ENCODE measurements at places on chromosomes 4 and X.

DNA sequence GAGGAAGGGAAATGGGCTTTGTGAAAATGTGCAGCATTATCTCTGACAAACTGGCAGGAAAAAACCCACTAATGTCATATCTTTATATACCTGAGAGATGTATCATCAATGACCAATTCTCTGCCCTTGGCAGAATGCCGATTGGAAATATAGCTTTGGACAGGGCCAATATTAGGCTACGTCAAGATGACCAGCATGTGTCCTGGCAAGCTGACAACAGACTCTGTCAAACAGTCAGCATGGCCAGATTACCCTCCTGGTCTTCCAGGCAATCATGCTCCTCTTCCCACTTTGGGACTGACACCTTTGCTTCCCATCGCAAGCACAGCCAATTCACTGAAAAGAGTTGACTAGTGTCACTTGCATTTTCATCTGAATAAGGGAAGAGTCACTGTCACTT, 57.0 kb downstream of the SORBS2 start:
- DNase-seq, result no peak

DNA sequence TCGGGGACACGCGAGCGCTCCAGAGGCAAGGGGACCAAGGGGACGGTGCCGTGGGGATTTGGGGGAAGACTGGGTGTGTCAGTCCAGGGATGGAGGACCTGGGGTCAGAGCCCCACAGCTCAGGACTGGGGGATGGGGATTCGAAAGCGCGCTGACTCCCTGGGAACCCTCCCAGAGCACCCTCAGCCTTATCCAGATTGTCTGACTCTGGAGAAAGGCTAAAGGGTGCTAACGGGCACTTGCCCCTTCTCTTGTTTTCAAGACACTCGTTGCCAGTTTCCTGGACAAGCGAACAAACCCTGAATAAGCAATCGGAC, 1.1 kb downstream of the DOCK11 start:
- no peak for DNase-seq

DNA sequence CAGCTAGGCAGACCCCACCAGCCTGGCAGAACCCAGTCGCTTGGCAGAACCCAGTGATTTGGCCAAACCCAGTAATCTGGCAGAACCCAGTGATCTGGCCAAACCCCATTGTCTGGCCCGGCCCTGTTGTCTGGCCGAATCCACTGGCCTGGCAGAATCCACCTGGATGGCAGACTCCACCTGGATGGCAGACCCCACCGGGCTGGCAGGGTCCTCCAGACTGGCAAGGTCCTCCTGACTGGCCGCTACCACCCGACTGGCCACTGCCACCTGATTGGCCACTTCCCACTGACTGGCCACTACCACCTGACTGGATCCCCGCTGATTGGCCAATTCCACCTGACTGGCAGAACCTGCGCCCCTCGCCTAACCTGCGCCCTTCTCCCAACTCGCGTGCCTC, 3.2 kb downstream of the MAGED1 start:
- DNase-seq, result no peak

DNA sequence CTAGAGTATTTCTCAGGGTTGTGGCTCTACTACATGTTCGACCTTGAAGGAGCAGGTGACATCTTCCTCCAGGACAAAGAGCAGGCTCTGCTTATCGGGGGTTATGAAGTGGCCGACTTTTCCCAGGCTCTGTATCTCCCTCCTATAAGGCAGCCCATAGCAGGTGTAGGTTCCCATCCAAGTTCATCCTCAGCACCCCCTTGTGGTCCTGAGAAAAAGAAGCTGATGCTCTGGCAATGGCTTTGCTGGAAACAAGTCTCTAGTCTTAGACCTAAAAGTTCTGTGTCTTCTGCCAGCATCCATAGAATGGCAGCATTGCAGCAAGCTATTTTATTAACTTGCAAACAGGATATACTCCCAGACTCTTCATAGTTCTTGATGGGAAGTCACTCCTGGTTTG, 836.6 kb upstream of the PRKX start:
- no peak for DNase-seq

DNA sequence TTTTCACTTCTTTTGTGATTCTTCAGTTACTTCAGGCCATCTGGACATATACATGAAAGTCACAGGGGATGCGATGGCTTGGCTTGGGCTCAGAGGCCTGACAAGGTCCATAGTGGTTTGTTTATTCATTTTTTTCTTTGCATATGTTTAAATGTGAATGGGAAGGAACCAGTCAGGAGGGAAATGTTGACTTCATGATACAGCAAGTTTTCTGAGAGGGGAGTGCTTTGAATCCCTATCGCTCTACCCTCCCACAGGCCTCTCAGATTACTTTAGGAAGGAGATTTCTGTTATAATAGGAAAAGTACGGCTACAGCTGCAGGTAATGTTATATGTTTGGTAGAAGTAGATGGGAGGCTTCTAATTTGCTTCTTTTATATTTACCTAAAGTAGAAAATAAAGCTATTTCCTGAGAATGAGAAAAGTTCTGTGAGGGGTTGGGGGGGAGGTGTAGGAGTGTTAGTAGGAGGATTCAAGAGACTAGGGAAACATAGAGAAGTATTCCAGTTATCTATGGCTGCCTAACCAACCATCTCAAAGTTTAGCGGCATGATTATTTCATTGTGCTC, 322.9 kb downstream of the RAPGEF2 start:
- DNase-seq, result no peak

GRCh38 chr4:88516746-88517145, 6.8 kb downstream of the PYURF start:
- no peak for DNase-seq

- DNase-seq, result no peak
These were observed 11.1 kb upstream of the GPM6A start for GRCh38 chr4:175823015-175823742.

- no peak for DNase-seq
These were observed 60.4 kb upstream of the ATXN3L start for GRCh38 chrX:13380211-13380610.

DNA sequence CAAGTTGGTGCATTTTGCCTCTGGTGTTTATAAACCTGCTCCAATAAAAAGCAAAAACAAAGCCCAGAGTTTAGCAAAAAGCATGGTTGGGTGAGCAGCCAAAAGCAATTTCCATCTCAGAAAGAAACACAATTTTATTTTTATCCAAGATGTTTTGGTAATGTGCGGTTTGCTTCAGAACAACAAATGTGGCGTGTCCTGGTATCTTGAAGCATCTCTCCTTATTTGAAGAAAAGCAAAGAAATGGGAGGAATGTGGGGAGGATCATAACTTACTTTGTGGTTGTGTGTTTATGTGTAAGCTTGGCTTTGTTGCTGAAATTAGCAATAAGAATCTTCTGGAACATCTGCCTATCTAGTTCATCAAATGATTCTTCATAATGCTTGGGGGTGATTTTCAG, 88.3 kb upstream of the DDX3X start:
- DNase-seq, result no peak

- no peak for DNase-seq
These were observed 54.3 kb downstream of the GPRIN3 start for GRCh38 chr4:89253311-89253710.

GRCh38 chr4:2103843-2104547, 44.9 kb downstream of the NAT8L start:
- DNase-seq, result no peak

DNA sequence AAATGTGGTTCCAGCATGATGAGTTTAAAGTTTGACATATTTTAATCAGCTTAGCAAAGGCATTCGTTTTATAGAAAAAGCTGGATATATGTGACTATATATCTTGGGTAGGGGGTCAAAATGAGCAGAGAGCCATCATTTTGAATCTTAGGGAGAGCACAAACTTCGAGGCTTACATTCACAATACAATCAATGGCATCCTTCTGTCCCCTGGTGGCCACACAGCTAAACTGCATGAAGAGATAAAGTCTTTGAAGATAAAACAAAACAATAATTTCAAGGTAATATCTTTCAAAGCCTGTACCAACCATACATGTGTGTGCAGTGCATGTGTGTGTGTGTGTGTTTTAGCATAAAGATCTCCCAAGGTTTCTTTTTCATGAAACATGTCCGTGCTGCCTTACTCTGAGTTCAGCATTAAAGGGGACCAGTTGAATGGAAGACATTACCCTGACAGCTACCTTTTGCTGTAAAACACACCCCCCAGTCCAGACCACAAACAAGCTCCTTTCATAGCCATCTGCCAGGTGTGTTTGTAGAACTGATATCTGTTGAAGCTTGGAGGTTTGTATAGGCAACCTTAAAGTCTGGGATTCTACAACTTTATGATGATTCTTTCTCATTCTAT, 22.0 kb downstream of the DYNLT3 start:
- peak; percentile 6 for DNase-seq

DNA sequence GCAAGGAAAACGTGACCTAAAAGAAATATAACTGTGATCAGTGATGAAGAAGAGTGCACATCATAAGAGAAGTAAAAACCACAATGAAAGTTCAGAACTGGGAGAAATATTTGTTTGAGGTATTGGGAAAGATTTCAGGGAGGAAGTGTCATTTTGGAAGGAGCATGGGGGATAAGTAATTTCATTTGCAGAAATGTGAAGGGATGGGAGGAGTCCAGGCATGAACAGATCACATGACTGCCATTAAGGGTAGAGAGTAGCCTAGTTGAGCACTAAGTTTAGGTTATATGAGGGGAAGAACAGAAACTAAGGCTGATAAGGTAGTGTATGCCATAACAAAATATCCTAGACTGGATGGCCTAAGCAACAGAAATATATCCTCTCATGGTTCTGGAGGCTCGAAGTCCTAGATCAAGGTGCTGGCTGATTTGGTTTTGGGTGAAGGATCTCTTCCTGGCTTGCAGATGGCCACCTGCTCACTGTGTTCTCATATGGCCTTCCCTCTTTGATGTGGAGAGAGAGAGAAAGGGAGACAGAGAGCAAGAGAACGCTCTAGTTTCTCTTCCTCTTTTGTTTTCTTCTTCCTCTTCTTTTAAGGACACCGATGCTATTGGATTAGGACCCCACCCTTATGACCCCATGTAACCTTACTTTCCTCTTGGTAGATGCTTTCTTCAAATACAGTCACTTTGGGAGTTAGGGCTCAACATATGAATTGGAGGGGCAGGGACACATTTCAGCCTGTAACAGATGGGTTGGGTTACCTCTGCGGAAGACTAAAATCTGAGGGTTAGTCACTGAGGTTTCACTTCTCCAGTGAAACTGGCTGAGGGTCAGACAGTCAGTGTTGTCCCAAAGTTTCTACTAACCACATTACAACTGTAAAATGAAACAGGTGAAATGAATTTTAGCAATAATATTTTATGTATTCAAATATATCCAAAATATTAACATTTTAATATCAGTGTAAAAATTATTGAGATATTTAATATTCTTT, 77.9 kb downstream of the EGF start:
- no peak for DNase-seq

DNA sequence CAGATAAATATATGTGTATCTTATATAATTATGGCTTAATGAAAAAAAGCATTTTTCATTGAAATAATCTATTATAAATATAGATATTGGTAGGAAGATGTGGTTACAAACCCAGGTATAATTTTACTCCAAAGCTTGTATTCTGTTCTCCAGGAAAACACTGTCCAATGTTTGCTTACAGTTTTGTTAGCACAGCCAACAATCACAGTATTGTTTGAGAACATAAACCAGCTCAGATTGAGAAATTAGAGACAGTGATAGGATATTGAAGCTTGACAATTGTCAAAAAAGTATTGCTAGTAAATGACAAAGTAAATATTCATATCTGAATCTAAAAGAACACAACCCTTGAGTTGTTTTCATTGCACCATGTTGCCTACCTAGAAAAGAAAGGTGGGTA, 228.8 kb downstream of the ADGRL3 start:
- no peak for DNase-seq

DNA sequence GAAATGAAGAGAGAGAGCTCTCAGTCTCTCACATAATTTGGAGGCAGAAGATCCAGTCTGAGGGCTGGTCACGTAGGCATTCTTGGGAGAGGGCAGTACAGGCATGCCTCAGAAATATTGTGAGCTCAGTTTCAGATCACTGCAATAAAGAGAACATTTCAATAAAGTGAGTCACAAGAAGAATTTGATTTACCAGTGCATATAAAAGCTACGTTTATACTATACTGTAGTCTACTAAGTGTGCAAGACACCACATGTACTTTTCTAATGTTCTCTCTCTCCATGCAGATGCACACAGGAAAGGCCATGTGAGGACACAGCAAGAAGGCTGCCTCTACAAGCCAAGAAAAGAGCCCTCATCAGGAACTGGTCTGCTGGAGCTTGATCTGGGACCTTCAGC, 583.5 kb upstream of the FAT1 start:
- DNase-seq, result no peak

DNA sequence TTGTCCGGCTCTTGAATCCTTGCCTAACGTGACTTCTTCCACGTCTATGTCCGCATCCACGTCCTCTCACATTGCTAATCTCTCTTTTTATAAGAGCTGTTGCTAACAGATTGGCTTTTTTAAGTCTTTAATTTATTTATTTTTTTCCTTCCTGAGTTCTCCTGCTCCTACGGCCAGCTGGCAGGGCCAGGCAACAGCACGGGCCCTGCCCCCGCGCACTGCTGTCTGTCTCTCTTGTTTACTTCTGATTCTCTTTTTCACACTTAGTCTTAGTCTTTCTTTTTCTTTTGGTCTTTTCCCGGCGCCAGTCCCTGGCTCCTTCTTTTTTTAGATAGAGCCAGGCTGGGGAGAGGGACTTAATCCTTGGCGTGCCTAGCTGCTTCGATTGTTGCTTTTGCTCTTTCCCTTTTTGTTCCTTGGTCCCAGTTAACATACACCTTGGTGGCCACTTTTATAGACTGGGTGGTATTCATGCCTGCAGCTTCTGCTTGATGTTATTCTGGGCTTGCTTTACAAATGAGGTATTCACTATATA, 53.2 kb upstream of the RBMX start:
- DNase-seq, result no peak
